AG04449 (cell line): ENCODE measurements at places on chromosomes 12 and 14.

GRCh38 chr14:89167705-89168104, 249.3 kb downstream of the FOXN3 start:
- no peak for DNase-seq

GRCh38 chr14:51609251-51609954, 42.3 kb upstream of the FRMD6 start:
- DNase-seq, result no peak

GRCh38 chr12:79546466-79547043, 144.2 kb downstream of the PAWR start:
- DNase-seq, result no peak

DNA sequence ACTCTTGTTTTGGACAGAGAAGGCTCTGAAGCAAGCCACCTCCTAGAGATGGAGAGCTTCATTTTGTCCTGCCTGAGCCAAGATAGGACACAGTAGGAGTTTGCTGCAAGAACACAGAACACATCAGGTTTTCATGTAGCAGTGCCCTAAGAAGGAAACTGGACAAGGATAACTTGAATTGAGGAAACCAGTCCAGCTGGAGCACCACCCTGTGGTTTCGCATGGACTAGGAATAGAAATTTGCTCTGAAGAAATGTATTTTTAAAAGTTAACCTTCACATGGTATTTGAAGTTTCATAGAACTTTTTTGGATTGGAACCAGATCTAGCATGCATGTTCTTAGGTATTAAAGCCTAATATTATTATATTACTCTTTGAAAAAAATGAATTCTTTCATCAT, 68.8 kb downstream of the RERG start:
- no peak for DNase-seq

- DNase-seq, result no peak
Observed at GRCh38 chr12:89672589-89672979, 36.1 kb downstream of the ATP2B1 start.

GRCh38 chr12:93387780-93388179, 10.1 kb downstream of the NUDT4 start:
- DNase-seq, result no peak

DNA sequence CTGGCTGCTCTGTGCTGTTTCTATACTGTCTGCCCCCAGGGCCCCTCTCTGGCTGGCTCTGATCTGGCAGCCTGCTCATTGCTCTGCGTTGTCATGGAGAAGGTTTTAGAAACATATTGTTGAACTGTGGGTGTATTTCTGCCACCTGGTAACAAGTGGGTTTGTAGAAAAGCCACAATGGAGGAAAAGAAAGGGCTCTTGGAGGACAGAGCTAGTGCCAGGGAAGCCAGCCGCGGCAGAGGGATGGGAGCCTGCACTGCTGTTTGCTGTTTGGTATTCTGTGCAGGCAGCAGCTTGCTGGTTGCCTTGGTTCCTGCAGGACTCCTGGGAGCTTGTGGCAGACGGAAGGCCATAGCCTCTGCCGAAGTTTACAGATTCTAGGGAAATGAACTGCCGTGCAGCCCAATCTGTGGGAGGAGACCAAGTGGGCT, 15.1 kb downstream of the CCDC177 start:
- DNase-seq, result no peak

DNA sequence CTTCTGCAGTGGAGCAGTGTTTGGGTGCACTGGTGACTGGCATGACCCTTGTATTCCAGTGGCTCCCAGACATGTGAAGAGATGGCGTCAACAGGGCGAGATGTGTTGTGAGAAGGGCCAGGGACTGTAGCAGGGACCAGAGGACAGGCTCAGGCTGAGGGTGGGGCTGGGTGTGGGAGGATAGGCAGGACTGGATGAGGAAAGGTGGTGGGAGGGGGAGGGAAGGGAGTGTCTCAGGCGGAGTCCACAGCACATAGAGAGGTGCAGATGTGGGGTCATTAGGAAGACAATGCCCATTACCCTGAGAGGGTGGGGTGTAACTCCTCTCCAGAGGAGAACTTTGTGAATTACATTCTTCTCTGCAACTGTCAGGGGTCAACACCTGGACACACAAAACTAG, 78.5 kb downstream of the DICER1 start:
- DNase-seq, result no peak
